ENCODE measurements at places on chromosomes 2 and 18. TPM values are rescaled to one million over a fixed set of nuclear protein-coding genes. Genes with fewer than 3 reads are reported as not detected.

DNA sequence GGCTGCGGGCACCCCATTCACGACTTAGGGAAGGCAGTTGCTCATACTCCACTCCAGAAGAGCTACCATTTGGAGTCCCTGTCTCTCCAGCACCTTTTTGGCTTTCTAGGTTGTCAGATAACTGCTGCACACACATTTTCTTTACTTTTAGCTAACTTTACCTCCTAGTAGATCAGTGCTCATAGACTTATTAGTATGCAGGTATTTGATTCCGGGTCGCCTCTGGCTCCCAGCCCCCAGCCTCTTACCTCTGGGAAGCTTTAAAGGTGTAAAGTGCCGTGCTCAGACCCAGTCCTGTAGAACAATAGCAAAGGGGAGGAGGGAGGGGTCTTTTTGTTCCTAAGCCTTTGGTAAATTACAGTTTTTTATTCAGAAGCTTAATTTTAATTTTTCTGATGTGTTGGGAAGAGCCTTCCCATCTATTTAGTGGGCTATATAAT is 102.9 kb downstream of the SPTBN1 start:
- DNase-seq: no peak

Gene ZC3H8
- 16.7 TPM for total RNA-seq

- DNase-seq: no peak
These were observed 125.8 kb upstream of the PGAP1 start for GRCh38 chr2:197052356-197052755.

DNA sequence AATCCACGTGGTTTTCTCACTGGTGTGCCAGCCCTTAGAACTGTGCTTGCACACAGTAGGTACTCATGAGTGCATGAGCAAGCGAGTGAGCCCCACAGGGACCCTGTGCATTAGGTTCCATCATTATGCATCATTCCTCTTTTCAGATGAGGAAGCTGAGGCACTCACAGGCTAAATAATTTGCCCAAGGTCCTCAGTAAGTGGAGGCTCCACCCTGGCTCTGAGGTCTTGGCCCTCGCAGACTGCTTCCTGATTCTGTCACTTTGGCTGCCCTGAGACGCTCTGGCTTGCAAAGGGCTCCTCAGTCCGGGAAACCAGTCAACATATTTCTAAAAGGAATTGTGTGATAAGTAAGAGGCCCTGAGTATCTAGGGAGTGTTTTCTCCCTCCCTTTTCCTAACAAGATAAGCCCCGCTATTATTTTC is 71.7 kb downstream of the IL1R2 start:
- DNase-seq: no peak

Gene SH3RF3
- 1.9 TPM for total RNA-seq

GRCh38 chr2:227410191-227410590 is 22.4 kb upstream of the SCYGR1 start:
- no peak for DNase-seq
